Muscle of leg (tissue), 16 donors: ENCODE measurements at places on chromosomes 3 and 15.
A peak's percentile ranks its signal among the peaks of the same experiment; 100 is the strongest.

DNA sequence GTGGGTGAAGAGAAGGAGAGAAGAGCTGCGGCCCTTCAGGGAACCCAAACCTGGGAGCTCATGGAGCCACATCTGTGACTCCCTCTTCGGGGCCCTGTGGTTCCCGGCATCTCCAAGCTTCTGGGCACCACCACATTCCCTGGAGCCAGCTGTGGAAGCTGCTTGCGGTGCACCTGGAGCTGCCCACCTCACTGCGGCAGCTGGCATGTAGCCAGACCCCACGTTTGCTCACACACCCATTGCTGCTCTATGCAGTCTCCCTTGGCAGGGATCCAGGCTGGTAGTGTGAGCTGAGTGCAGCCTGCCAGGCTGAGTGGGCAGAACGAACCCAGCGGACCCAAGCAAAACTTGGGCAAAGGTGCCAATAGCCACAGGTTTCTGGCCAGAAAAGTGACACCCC, 16.8 kb upstream of the PLA2G4E start:
- H3K27ac ChIP-seq: no peak overlapping the region
- H3K36me3 ChIP-seq: no peaks in the 10 kb centered on the region
- no peak overlapping the region for H3K4me3 ChIP-seq
- no peaks in the 10 kb centered on the region for H3K4me1 ChIP-seq

DNA sequence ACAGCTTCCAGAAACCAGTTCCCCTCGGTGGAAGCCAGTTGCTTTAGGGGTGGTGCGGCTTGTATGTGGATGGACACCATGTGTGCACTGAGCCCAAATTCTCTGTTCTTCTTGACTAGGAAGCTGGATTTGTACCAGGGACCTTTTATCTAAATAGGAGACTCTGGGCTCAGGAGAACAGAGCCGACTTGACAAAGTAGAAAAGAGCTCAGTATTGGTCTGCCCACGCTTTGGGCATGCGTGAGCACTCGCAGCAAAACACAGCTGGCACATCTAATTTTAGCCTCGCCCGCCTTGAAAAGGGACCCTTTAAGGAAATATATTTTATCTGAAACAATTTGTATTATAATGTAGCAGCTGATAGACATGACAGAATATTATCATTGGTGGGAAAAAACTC, 1.1 kb upstream of the RBMS3 start:
- peak; percentile 74 for DNase-seq
- peak overlapping the region; percentile 73 for H3K4me3 ChIP-seq
- peaks cover 11% of the 10 kb centered on the region for H3K4me1 ChIP-seq
- H3K36me3 ChIP-seq: no peaks in the 10 kb centered on the region
- H3K27ac ChIP-seq: peak overlapping the region; percentile 97
- no peaks in the 10 kb centered on the region for H3K27me3 ChIP-seq

DNA sequence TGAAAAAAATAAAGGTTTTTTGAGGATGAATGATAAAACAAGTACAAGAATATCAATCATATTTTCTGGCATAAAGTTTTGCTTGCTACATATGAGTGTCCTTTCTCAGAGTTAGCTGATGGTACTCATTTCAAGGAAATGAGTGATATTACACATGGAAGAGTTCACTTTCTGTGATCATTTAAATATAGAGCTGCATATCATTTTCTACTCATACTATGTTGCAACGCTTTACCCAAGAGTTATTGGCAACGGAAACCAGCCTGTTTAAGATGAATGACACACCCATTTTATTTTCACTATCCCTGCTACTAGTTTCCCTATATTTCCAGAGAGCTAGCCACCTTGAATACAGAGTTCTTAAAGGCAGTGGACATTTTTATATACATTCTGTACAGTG, 35.4 kb upstream of the RBMS3 start:
- H3K27ac ChIP-seq: no peak overlapping the region
- H3K4me3 ChIP-seq: no peak overlapping the region
- H3K27me3 ChIP-seq: no peaks in the 10 kb centered on the region
- H3K4me1 ChIP-seq: no peaks in the 10 kb centered on the region
- peak; percentile 15 for DNase-seq

DNA sequence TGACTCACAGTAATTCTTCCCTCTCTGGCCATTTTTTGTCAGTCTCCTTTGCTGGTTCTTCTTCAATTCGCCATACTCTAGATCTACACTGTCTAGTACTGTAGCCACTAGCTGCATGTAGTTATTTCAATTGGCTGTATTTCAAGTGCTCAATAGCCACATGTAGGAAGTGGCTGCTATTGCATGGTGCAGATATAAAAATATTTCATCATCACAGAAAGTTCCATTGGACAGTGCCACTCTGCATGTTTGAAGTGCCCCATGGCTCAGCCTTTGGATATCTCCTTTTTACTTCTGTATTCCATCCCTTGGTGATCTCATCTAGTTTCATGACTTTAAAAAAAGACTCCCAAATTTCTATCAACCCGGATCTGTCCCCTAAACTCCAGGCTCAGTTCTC, 22.1 kb downstream of the PPP2R3A start:
- H3K36me3 ChIP-seq: no peaks in the 10 kb centered on the region
- no peak overlapping the region for H3K4me3 ChIP-seq
- no peak overlapping the region for H3K27ac ChIP-seq
- H3K27me3 ChIP-seq: no peaks in the 10 kb centered on the region
- no peak for DNase-seq
- no peaks in the 10 kb centered on the region for H3K4me1 ChIP-seq

- no peaks in the 10 kb centered on the region for H3K4me1 ChIP-seq
- H3K27ac ChIP-seq: no peak overlapping the region
- no peak for DNase-seq
- H3K4me3 ChIP-seq: no peak overlapping the region
- no peaks in the 10 kb centered on the region for H3K36me3 ChIP-seq
- H3K27me3 ChIP-seq: no peaks in the 10 kb centered on the region
Measured at GRCh38 chr3:19455546-19455945, 307.2 kb downstream of the KCNH8 start.

GRCh38 chr3:89628856-89629670, 521.6 kb downstream of the EPHA3 start:
- no peaks in the 10 kb centered on the region for H3K36me3 ChIP-seq
- no peak overlapping the region for H3K4me3 ChIP-seq
- no peaks in the 10 kb centered on the region for H3K27me3 ChIP-seq
- H3K27ac ChIP-seq: no peak overlapping the region
